A549 treated with CpdA at 1 μM for 4 hours (cell line): ENCODE measurements at places on chromosomes 6 and 20. TPM values are rescaled to one million over a fixed set of nuclear protein-coding genes. Genes with fewer than 3 reads are reported as not detected.

TFAP2B gene
- total RNA-seq = not detected in 5 replicates

SSR1 gene
- 72.7 to 87.5 TPM (median 77.9 TPM) in 5 replicates for total RNA-seq

FERMT1 gene
- 16.3 to 20.6 TPM (median 17.5 TPM) in 5 replicates for total RNA-seq

SCP2D1 gene
- not detected in 5 replicates for total RNA-seq

C6orf15 gene
- total RNA-seq = not detected in 5 replicates

TRIM26 gene
- 24.8 to 27.3 TPM (median 25.7 TPM) in 5 replicates for total RNA-seq

MYMX gene
- total RNA-seq = not detected in 5 replicates

GSTA2 gene
- not detected in 5 replicates for total RNA-seq

GPLD1 gene
- 0.66 to 1.2 TPM (median 1.1 TPM) in 5 replicates for total RNA-seq

FKBP1A gene
- total RNA-seq = 495 to 535 TPM (median 512 TPM) in 5 replicates

LAMP5 gene
- 0.02 to 0.08 TPM in 2 of 5 replicates, not detected in the others for total RNA-seq

HLA-DMA gene
- total RNA-seq = 2.4 to 3.8 TPM (median 3.0 TPM) in 5 replicates

POM121L2 gene
- not detected in 5 replicates for total RNA-seq

SLC26A8 gene
- not detected in 5 replicates for total RNA-seq

LY6G6C gene
- 0.11 TPM in 1 of 5 replicates, not detected in the others for total RNA-seq

PRRT1 gene
- 0.45 to 0.98 TPM (median 0.65 TPM) in 5 replicates for total RNA-seq

GMPR gene
- 0.21 to 0.52 TPM (median 0.36 TPM) in 4 of 5 replicates, not detected in the other for total RNA-seq

LCA5 gene
- 0.58 to 1.5 TPM (median 0.90 TPM) in 5 replicates for total RNA-seq

LGSN gene
- 3.5 to 4.8 TPM (median 4.0 TPM) in 5 replicates for total RNA-seq

POU5F1 gene
- total RNA-seq = 2.5 to 5.1 TPM (median 3.6 TPM) in 5 replicates

SLCO4A1 gene
- 4.5 to 9.1 TPM (median 8.6 TPM) in 5 replicates for total RNA-seq

RCAN2 gene
- total RNA-seq = not detected in 5 replicates

MARCKS gene
- 15.6 to 26.2 TPM (median 20.5 TPM) in 5 replicates for total RNA-seq

MUCL3 gene
- 0.01 to 0.04 TPM (median 0.02 TPM) in 3 of 5 replicates, not detected in the others for total RNA-seq

SERPINB6 gene
- total RNA-seq = 138 to 153 TPM (median 144 TPM) in 5 replicates

AGPAT1 gene
- total RNA-seq = 32.1 to 40.9 TPM (median 40.2 TPM) in 5 replicates

FOXA2 gene
- total RNA-seq = 12.1 to 20.9 TPM (median 18.2 TPM) in 5 replicates

DYNLRB1 gene
- total RNA-seq = 222 to 249 TPM (median 236 TPM) in 5 replicates

ADGB gene
- total RNA-seq = not detected in 5 replicates

MAP7 gene
- 32.5 to 40.0 TPM (median 38.8 TPM) in 5 replicates for total RNA-seq

BFSP1 gene
- total RNA-seq = 4.2 to 5.0 TPM (median 4.6 TPM) in 5 replicates

GSTA3 gene
- total RNA-seq = not detected in 5 replicates
